Stimulated activated CD8-positive, alpha-beta memory T cell treated with anti-CD3 and anti-CD28 coated beads, Interleukin-4, amount 100 ng/mL, for 4 hours (primary cell): ENCODE measurements at places on chromosomes 11 and 22.

DNA sequence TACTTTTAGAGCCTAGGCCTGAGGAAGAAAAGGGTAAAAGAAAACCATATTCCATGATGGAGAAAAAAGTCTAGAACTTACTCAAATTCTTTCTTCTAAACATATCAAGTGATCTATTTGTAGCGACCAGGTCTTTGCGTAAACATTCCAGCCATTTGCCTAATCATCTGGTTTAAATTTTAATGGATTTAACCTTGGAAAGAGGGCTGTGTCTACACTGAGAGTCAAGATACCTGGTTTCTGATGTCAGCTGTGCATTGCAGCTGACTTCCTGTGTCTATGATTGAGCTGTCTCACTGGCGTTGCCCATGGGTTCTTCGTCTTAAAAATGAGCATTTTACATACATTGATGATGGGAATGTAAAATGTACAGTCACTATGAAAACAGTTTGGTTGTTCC is 10.0 kb upstream of the TMEM123 start:
- DNase-seq: no peak

- DNase-seq: peak; percentile 6
These were observed 100.2 kb upstream of the GAL start for GRCh38 chr11:68584097-68584496.

DNA sequence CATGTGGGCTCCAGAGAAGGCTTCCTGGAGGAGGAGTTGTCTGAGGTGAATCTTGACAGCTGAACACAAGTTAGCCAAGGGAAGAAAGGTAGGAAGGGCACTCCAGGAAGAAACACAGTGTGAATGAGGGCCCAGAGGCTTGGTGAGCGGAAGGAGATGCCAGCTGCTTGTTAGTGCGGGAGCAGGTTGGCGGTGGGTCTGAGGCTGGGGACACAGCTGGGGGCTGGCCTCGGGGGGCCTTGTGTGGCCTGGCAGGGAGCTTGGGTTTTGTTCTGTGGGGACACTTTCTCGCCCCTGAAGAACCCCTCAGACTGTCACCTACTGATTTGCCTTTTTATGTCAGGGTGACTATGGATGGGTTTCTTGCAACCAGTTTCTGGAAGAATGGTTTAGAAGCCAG is 160.0 kb downstream of the ST3GAL4 start:
- DNase-seq: no peak

DNA sequence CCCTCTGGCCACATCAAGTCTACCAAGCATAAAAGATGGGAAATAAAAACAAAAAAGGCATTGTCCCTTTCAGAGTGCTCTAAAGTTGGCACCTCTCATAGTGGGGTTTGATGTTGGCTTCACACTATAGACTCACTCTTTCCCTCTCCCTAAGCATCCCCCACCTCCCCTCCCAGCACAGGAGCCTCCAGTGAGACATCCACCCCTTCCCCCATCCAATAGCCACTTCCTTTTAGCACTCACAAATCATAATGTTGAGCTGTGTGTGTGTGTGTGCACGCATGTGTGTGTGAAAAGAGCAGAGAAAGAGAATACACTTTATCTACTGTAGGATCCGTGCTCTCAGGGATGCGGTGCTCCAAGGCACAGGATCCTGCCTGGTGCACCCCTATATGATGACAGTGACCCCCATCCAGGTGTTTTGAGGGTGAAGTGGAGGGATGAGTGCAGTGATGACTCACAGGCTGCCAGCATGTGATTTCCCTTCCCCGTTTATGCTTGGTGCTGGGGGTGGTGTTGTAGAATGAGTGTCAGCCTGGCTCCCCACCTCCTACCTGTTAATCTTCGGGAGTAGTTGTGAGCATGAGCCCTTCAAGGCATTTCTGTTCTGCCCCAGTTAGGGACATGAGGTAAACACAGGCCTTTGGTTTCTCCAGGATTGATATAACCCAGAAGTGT is 235.2 kb upstream of the B3GAT1 start:
- no peak for DNase-seq

- DNase-seq: no peak
These were observed 5.5 kb upstream of the PGM2L1 start for GRCh38 chr11:74403607-74404321.

- no peak for DNase-seq
These were observed 19.4 kb downstream of the TEAD1 start for GRCh38 chr11:12693479-12694182.

DNA sequence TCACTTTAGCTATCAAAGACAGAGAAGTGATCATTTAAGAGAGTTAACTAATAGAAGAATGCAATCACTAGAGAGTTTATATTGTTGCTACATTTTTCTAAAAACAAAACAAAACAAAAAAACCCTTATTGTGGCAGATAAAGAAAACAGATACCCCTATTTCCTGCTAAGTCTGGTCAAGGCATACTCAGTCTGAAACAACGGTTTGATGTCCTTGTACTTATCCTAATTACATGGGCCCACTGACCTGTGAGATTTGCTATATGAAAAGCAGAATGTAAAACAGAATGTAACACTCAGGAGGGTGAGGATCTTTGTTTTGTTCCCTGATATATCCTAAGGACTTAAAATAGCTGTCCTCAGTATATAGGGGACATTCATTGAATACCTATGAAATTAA is 24.6 kb downstream of the MAML2 start:
- no peak for DNase-seq

DNA sequence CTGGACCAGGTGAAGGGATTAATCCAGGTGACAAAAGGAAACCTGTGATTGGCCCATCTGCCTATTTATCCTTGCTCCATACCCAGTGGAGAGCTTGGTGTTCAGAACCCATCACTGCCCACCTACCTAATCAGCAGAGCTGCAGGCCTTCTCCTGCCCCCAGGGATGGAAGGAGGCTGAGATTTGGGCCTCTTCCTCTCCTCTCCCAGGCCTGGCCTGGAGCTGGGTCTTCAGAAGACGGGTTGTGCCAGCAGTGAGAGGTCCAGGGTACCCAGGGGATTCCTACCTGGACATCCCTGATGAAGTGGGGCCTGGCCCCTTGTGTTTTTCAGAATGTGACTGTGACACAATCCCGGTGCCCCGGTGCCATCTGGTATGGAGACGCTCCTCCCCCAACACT is 80.3 kb upstream of the MYOD1 start:
- DNase-seq: no peak

DNA sequence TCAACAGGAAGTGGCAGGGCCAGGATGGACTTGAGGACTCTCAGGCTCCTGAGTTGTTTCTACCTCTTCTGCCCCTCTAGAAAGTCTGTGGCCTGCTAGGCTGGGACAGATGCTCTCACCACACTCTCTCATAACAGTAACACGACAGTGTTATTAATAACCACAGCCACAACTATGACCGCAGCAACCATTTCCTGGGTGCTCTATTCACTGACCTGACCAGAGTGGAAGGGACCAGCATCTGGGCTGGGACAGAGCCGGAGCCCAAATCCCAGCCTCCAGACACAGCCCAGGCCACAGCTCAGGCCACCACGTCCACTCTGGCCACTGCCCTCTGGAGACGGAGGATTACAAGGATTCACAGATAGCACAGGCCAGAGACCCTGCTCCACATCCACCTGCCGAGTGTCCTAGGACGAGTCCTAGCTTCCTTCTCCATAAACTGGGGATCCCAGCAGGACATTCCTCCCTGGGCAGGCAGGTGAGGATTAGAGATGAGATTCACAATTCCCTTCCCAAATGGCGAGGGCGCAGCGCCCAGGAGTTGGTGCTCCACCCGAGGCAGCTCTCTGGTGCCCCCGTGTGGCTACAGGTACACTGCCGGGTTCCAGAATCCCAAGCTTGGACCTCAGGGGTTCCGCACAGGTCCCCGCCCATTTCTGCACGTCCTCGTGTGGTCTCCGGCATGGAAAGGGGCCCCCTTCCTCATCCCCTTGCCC is 7.1 kb downstream of the PNPLA5 start:
- peak; percentile 15 for DNase-seq

DNA sequence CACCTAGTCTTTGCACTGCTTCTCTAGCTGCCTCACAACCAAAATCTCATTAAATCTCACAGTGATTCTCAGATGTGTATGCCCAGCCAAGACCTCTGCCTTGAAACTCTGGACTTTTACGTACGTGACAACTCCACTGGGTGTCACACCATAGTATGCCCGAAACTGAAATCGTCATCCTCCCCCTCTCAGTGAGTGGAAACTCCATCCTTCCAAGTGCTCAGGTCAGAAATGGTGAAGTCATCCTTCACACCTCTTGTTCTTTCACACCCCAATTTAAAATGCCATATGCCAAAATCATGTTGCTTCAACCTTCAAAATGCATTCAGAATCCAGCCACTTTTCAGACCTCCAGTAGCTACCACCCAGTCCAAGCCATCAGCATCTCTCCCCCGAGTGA is 42.5 kb downstream of the SFI1 start:
- DNase-seq: no peak

- no peak for DNase-seq
These were observed 54.2 kb downstream of the CNTF start for GRCh38 chr11:58676563-58677135.

DNA sequence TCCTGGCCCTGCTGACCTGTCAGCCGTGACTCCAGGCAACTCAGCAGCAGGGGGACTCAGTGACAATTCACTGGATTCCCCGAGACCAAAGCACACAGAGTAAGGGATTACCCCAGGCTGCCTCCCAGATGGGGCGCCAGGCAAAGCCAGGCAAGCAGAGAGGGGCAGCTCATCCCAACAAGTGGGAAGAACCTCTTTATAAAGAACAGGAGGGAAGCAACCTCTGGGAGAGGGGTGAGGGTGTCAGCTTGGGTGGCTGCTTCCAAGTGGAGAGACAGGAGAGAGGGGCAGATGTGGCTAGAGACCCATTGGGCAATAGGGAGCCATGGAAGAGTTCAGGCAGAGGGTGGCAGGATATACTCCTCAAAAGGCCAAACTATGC is 1.2 kb downstream of the SLC22A12 start:
- DNase-seq: no peak

GRCh38 chr11:27409742-27410141 is 46.7 kb upstream of the CCDC34 start:
- DNase-seq: no peak

DNA sequence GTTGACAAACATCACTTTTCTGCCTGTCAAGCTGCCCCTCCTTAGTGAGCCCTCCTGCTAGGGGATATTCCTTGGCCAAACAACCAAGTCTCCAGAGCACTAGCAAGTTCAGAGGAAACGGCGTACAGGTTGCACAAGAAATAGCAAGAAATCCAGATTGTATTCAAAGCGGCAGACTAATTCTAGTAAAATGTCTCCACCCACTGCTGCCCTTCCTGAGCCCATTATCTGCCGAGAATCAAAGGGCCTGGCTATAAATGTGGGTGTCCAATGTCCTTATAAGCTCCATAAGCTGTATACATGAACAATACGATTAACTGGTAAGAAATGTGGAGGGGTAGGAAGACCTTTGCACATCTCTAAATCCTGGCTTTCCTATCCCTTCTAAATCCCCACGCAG is 44.0 kb upstream of the AKIP1 start:
- DNase-seq: no peak

GRCh38 chr22:35318346-35319215 is 18.9 kb downstream of the TOM1 start:
- DNase-seq: no peak

GRCh38 chr11:123062892-123063825 is 1.2 kb upstream of the HSPA8 start:
- no peak for DNase-seq

GRCh38 chr11:19499026-19499669 is 213.5 kb upstream of the NAV2 start:
- no peak for DNase-seq
